ENCODE measurements at places on chromosomes 1 and 21. TPM values are rescaled to one million over a fixed set of nuclear protein-coding genes. Genes with fewer than 3 reads are reported as not detected.

PPFIA4 gene
- total RNA-seq = 18.8 TPM

CNR2 gene
- 0.35 TPM for total RNA-seq

SH2D1B gene
- not detected for total RNA-seq

IVL gene
- not detected for total RNA-seq

ADAMTS1 gene
- total RNA-seq = 0.31 TPM

DPM3 gene
- 49.4 TPM for total RNA-seq

- no peaks in the 10 kb centered on the region for H3K27me3 ChIP-seq
- H3K36me3 ChIP-seq = no peaks in the 10 kb centered on the region
- no peak overlapping the region for H3K4me3 ChIP-seq
- DNase-seq = no peak
- H3K4me1 ChIP-seq = peaks cover 16% of the 10 kb centered on the region
- H3K27ac ChIP-seq = no peak overlapping the region
Measured at GRCh38 chr1:228147768-228148167, 2.0 kb upstream of the GJC2 start.

DNA sequence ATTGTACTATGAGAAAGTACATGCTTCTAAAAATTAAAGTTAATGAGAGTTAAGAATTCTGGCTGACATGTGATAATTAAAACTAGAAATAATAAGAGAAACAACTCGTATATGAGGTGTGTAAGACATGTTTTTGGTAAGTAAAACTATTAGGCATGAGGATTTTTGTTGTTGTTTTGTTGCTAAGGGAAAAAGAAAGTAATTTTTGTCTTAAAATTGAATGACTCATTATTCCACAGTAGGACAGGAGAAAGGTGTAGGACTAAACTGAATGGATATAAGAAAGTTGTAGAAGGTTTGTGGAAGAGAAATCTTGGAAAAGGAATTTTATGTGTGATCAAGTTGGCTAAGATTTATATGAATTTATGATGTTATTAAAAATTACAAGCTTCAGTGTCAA, 54.8 kb downstream of the TBX19 start:
- DNase-seq = no peak
- no peaks in the 10 kb centered on the region for H3K36me3 ChIP-seq
- no peak overlapping the region for H3K4me3 ChIP-seq

Measured in activated T-cell treated with anti-CD3 and anti-CD28 coated beads, Interleukin-2, amount 50 U/mL, for 72 hours (primary cell).